ENCODE measurements at places on chromosomes 13 and 19.
A peak's percentile ranks its signal among the peaks of the same experiment; 100 is the strongest.

DNA sequence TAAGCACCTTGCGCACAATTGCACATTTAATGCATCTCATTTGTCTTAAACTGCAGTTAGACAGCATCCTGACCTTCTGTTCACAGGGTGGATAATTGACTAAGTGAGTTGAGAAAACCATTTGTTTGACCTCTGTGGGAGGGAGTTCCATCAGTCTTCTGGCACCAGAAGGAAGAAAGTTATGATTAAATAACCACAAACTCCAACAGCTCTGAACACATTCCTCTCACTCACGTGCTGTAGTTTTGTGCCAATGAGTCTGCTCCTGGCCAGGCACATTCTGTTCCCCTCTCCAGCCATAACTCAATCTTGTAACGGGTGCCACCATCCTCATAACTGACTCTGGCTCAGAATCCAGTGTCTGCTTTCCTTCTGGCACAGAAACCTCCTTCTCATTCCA, 817.2 kb downstream of the SLITRK1 start:
- DNase-seq: no peak

DNA sequence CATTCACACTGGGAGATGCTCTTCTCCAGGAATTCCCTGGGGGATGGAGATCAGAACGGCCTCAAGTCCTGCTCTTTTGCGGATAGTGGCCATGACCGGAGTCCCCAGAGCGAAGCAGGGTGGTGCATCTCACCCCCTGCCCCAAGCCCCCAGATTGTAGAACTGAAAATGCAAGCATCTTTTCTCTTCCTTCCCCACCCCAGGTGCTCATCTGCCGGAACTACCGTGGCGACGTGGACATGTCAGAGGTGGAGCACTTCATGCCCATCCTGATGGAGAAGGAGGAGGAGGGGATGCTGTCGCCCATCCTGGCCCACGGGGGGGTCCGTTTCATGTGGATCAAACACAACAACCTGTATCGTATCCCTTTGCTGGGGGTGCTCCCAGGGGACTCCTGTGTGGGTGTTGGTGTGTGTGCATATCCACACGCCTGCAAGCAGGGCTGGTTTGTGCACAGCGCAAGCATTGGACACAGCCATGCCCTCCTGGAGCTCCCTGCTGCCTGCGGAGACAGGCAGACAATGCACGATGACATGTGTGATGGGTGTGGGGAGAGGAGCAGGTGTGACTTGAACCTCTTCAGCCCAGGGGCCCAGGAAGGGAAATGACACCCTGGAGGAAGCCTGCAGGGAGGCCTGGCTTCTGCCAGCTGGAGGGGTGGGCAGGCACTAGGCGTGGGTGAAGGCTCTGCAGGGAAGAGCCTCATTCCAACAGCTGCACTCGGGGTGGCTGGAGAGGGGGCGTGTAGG, 5.7 kb downstream of the AP1M1 start:
- DNase-seq: no peak

- no peak for DNase-seq
Measured at GRCh38 chr19:2634960-2635359, 67.5 kb downstream of the GNG7 start.

DNA sequence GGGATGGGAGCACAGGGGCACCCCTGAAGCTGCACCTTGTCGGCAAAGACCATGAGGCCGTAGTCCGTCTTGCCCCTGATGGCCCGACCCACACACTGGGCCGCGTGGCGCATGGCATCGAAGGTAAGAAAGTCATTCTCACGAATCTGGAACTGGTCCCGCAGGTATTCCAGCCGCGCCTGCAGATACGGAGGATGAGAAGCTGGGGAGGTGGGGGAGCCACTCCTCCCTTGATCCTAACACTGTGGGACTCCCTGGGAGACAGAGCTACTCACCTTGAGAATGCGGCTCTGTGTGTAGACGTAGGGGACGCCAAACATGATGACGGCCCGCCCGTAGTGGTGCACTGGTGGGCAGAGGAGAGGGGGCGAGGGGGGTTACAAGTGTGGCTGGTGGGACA, 11.9 kb downstream of the KLC3 start:
- DNase-seq: no peak

DNA sequence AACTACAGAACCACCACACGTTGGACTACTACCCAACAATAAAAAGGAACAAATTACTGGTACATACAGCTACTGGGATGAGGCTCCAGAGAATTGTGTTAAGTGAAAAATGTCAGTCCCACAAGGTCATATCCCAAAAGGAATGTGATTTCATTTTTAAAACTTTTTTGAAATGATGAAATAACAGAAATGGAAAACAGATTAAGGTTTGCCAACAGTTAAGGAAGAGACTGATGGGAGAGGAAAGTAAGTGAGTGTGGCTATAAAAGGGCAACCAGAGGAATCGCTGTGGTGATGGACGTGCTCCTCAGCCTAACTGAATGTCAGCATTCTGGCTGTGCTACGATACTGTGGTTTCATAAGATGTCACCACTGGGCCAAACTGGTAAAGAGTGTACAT, 512.8 kb downstream of the UQCRFS1 start:
- no peak for DNase-seq

DNA sequence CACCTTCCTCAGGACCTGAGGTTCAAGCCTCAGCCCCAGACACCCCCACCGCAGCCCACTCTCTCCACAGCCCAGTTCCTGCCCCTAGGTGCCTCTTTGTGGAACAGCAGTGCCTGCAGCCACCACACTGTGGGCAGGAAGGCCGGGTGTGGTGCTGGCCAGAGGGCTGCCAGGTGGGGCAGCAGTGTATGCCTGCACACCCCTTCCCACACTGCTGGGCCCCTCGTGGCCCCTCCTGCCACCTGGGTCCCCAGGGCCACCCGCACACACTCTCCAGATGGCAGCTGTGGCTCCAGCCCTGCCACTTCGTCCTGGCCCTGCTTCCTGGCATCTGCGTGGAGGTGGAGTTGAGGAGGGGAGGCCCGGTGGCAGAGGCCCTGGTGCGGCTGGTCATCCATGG, 35.1 kb downstream of the HPN start:
- no peak for DNase-seq

- DNase-seq: no peak
Measured at GRCh38 chr13:43368003-43368402, 344.6 kb downstream of the DNAJC15 start.

- no peak for DNase-seq
Measured at GRCh38 chr13:31409678-31410356, 210.0 kb downstream of the B3GLCT start.

DNA sequence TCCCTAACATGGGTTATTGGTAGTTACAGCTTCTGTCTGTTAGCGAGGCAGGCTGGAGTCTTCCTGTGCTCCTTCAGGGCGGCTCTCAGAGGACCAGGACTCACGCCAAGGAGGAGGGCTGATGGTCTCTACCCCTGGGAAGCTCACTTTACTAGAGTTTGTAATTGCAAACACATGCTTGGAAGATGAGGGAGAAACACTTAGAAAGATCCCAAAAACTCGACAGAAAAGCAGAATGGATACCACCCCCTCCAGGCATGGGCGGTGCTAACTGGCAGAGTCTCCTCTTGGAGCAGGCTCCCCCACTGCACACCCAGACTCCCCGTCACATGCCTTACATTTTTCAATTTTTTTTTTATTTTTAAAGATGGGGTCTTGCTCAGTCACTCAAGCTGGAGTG, 62.0 kb downstream of the PARP4 start:
- DNase-seq: no peak

DNA sequence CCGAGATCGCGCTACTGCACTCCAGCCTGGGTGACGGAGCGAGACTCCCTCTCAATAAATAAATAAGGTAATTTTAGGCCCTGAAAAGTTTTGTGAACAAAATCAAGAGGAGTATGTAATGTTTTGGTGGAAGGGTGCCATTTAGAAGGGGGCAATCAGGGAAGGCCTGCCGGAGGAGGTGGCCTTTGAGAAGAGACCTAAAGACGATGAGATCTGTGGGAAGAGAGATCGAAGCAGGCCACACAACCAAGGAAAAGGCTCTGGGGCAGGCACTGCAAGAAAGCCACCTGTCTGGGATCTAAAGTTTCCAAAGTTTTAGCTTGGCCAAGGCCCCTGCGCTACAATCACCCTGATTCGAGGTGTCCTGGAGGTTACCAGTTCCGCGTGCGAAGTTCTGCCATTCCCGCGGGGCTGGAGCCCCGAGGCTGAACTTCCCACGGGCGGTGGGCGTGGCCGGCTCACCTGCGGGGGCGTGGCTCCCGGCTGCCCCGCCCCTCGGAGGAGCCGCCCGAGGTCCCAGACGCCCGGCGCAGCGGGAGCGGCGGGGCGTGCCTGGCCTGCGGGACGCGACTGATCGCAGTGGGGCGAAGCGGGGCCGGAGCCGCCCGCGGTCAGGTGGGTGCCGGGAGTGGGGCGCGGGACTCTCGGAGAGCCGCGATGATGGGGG, at the start of gene KLC3:
KLC3 (plus strand) TSS at position 519 of the 667 bp plus-strand sequence. CDS start 4,792 bp downstream, outside the sequence.
- DNase-seq: peak; percentile 9

- DNase-seq: no peak
Measured at GRCh38 chr13:75474956-75475355, 7.0 kb downstream of the TBC1D4 start.

GRCh38 chr13:52405767-52406494, at the start of gene THSD1:
TSS of gene THSD1 (minus strand) at chr13:52406172. CDS start at chr13:52402600, 3,572 bp downstream.
- no peak for DNase-seq

GRCh38 chr13:35496761-35497386, 20.4 kb upstream of the MAB21L1 start:
- no peak for DNase-seq

- no peak for DNase-seq
Measured at GRCh38 chr13:25291691-25292090, 4.4 kb upstream of the MTMR6 start.

- no peak for DNase-seq
Measured at GRCh38 chr19:8473648-8474476, 28.6 kb downstream of the PRAM1 start.

DNA sequence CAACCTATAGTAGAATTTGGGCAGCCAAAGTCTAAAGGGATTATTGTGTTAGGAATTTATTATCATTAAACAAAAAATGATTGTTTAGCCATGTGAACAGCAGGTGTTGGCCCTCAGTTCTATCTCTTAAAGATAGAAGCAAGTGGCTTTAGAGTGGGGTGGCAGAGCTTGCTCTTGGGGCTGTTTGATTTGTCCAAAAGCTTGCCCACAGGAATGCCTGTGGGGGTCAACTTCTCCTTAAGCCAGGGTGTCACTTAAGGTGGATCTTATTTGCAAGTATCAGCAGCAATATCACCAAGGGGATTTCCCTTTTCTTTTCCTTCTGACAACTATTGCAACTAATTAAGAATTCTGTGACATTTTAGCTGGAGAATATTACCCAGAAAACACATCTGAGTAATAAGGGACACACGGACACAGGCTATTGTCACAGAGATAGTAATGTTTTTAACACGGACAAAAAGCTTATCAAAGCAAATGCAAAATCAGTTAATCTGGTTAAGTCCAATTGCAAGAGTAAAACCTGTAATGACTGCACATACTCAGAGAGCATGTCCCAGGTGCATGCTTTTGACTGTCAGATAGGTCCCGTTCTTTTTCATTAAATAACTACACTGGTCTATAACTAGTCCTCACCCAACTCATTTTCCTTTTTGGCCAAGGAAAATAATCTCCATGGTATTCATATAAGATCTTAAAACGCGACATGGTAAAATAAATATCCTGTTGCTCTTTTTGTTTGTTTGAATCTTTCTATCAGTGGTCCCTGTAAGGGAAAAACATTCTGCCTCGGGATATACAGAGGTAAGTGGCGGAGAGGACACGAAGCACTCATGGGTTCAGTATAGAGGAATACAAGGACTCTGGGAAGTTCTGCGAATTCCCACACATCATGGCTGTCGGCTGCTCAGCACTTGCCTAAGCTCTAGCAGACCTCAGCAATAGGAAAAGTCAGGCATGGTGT, 172.1 kb upstream of the RFC3 start:
- DNase-seq: no peak

DNA sequence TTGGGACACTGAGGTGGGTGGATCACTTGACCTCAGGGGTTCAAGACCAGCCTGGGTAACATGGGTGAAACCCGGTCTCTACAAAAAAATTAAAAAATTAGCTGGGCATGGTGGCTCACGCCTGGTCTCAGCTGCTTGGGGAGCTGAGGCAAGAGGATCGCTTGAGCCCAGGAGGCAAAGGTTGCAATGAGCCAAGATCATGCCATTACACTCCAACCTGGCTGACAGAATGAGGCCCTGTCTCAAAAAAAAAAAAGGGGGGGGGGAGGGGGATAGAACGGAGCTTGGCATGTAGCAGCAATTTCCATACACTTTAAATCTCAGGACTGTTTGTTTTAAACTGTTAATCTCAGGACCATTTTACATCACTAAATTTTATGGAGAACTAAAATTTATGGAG, 2.2 kb downstream of the ACP7 start:
- no peak for DNase-seq

DNA sequence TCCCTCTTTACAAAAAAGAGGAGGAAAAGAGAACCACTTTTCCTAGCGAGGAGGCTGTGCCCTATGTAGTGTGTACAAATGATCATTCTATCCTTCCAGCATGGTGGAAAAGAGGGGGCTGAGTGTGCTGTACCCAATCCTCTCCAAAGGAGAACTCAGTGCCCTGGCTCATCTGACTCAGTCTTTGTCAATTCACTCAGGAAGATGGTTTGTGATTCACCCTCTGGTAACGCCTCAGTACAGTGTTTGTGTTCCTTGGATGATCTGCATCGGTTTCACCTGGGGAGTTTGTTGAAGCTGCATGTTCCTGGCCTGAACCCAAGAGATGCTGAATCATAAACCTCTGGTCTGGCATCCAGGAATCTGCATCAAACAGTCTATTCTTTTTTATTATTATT, 18.3 kb upstream of the ENOX1 start:
- no peak for DNase-seq

GRCh38 chr13:71712988-71713653, 153.9 kb downstream of the DACH1 start:
- DNase-seq: no peak

DNA sequence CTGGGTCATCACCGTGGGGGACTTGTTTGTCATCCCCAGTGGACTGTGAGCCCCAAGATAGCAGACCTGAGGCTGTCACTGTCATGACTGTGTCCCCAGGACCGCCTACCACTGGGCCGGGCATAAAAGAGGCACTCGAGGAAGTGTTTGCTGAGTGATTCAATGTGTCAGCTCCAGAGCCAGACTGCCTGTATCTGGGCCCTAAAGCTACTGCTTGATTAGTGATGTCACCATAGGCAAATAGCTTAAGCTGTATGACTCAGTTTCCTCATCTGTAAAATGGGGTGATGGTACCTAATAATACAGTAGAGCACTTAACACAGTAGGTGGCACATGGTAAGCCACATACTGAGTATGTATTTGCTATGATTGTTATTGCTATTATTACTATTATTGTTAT, 11.2 kb upstream of the CEACAM19 start:
- no peak for DNase-seq

GRCh38 chr19:23273022-23273589, 22.9 kb upstream of the ZNF724 start:
- no peak for DNase-seq

- DNase-seq: no peak
Measured at GRCh38 chr13:89660752-89661151, 1686.7 kb upstream of the MIR17HG start.

GRCh38 chr13:96279904-96280303, 190.0 kb downstream of the HS6ST3 start:
- no peak for DNase-seq

GRCh38 chr13:79502859-79503468, 22.0 kb downstream of the NDFIP2 start:
- no peak for DNase-seq

- no peak for DNase-seq
Measured at GRCh38 chr19:16944626-16945363, 56.0 kb downstream of the F2RL3 start.

GRCh38 chr19:54435551-54436016, 13.4 kb upstream of the LENG8 start:
- no peak for DNase-seq

Data from stimulated activated CD4-positive, alpha-beta T cell treated with anti-CD3 and anti-CD28 coated beads, Interleukin-1b, Interleukin-23, amount 100 ng/mL, for 24 hours (primary cell).